LHCN-M2 (cell line): ENCODE measurements at places on chromosomes 7 and 10. TPM values are rescaled to one million over a fixed set of nuclear protein-coding genes. Genes with fewer than 3 reads are reported as not detected.

DNA sequence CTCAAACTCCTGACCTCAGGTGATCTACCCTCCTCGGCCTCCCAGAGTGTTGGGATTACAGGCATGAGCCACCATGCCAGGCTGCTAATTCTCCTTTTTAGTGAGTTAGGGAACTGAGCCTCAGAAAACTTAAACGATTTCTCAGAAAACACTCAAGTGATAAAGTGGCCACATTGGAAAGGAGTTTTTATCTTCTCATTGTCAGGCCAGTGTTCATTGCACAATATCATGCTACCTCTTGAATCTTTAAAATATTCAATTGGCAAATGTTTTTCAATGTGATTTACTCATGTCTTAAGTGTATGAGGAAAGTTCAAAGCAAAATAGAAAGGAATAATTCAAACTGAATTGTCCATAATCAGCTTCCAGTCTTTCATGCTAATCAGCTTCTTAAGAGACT lies 80.7 kb downstream of the ITGB8 start:
- DNase-seq: no peak

GRCh38 chr10:60000747-60001146 lies 94.4 kb upstream of the CCDC6 start:
- no peak for DNase-seq

DNA sequence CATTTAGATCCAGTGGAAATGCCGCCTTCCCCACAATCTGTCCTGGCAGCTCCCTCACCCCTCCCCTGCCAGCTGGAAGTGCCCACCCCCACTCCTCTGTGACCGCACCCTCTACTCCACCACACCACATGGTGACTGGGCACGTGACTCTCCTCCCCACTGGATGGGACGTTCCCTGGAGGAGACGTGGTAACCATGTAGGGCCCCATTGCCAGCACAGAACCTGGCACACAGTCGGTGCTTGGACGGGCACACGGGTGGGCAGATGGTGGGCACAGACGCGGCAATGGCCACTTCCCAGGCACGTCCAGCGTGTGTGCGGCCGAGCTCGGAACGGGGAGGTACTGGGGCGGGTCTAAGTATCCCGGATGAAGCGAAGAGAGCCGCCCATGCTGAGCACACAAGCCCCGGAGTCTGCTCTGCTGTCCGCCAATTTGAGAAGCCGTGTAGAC lies 245.6 kb downstream of the MAD1L1 start:
- DNase-seq: no peak

DNA sequence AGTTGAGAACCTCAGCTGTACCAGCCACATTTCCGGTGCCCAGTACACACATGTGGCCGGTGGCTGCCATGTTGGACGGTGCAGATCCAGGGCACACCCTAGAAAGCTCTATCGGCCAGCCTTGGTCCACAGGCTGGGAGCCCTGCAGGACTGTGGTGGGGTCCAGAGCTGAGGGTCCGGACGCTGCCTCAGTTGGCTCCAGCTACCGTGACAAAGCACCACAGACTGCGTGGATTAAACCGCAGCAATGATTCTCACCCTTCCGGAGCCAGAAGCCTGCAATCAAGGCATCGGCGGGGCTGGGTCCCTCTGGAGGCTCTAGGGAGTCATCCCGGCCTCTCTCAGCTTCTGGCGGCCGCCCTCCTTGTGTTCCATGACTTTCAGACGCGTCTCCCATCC lies 50.1 kb downstream of the PDGFA start:
- no peak for DNase-seq

The NRG3 gene
- not detected in 2 replicates for total RNA-seq

The THSD7A gene
- total RNA-seq: under 0.01 TPM in 2 replicates

The SLC16A9 gene
- 0.80 and 0.90 TPM in 2 replicates for total RNA-seq

The ANXA8 gene
- total RNA-seq: not detected in 2 replicates

The CYP26C1 gene
- total RNA-seq: not detected in 2 replicates

- DNase-seq: no peak
These were observed 64.0 kb upstream of the DUSP5 start for GRCh38 chr10:110433740-110434139.

DNA sequence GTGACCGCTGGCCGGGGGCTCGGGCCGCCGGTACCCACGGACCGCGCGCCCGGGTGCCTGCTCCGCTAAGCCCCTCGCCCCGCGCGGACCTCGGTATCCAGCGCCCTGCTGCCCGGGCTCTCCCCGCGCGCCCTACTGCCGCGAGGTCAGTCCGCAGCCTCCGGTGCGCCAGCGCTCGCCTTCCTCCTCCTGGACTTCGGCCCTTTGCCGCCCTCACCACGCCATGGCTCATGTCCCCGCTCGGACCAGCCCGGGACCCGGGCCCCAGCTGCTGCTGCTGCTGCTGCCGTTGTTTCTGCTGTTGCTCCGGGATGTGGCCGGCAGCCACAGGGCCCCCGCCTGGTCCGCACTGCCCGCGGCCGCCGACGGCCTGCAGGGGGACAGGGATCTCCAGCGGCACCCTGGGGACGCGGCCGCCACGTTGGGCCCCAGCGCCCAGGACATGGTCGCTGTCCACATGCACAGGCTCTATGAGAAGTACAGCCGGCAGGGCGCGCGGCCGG lies 483 bp downstream of the GDF10 start:
- DNase-seq: no peak

DNA sequence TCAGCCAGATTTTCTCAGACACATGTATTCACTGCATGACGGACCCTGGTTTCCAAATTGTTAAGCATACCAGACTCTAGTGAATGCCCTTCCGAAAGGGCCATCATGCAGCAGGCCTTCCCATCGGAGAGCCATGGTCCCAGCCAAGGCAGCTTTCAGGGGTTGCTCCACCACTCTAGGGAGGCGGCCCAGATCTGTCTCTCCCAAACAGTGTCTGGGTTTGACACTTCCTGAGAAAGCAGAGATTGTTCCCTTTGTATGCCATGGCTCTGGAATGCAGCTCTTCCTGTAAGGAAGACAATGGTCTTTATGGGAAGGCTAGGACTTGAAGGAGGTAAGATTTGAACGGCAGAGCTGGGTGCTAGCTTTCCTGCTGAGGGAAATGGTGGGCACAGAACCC lies 178.8 kb upstream of the BMPER start:
- no peak for DNase-seq

The LIPN gene
- not detected in 2 replicates for total RNA-seq

- DNase-seq: peak; percentile 39
These were observed 32.8 kb downstream of the CPVL start for GRCh38 chr7:29113384-29114102.

- no peak for DNase-seq
These were observed 48.4 kb upstream of the GTF2IRD1 start for GRCh38 chr7:74405191-74405898.

The PRKCQ gene
- not detected in 2 replicates for total RNA-seq

- no peak for DNase-seq
These were observed 27.0 kb upstream of the JAZF1 start for GRCh38 chr7:28207486-28208158.

The SLC26A5 gene
- not detected in 2 replicates for total RNA-seq
